ENCODE measurements at places on chromosomes 7 and 10.

DNA sequence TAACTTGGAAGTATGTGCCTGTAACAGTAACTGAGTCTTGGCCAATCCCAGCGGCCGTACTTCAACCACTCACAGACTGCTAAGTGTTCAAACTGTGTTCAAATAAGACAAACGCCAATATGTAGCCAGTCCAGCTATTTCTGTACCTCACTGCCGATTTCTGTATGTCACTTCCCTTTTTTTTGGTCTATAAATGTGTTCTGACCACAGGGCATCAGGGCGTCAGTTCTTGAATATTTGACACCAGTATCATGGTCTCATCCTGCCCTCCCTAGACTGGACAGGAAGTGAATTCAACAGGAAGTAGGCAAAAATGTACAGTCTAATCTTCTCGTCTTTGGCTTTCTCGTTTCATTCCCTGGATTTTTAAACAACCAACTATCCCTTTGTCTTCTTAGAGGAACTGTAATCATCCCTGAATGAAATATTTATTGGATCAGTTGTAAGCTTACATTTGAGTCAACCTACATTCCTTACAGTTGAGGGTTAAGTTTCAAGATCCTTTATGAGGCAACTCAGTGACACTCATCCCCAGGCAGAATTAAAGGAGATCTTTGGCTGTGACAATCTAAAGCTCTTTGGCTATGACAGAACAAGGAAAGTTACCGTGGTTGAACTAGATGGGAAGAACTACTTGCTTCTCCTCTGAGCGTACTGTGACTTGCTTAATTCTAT is 232.7 kb downstream of the NSUN6 start:
- no peak for DNase-seq

- DNase-seq, result no peak
These were observed 114.9 kb upstream of the FAM3C start for GRCh38 chr7:121510858-121511482.

DNA sequence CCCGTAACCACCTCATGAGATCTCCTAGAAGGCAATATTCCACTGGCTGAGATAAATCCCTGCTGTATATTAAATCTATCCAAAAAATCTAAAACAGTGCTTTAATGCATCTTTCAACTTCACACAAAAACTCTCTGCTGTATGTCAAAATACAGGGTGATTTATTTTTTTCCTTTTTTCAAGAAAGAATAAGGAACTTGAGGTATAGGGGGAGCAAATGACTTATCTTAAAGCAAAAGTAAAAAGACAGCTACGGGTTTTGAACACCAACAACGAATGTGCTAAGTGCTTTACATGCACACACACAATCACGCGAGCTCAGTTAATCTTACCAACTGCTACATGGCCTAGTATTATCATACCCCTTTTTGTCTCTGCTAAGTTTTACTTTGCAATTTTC is 168.9 kb upstream of the PHF14 start:
- DNase-seq, result no peak

DNA sequence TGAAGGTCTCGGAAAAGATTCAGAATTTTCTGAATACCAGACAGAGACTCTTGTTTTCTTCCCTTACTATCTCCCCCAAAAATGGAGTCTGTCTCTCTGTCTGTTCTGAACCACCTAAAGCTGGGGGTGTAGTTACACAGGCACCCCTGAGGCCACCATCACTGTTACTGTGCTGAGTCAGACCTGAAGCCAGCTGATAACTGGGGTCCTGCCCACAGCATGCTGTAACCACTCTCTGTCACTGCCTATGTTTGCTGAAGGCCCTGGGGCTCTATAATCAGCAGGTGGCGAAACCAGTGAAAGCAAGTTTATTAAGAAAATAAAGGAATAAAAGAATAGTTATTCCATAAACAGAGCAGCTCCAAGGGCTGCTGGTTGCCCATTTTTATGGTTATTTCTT is 575.2 kb upstream of the POT1 start:
- no peak for DNase-seq

DNA sequence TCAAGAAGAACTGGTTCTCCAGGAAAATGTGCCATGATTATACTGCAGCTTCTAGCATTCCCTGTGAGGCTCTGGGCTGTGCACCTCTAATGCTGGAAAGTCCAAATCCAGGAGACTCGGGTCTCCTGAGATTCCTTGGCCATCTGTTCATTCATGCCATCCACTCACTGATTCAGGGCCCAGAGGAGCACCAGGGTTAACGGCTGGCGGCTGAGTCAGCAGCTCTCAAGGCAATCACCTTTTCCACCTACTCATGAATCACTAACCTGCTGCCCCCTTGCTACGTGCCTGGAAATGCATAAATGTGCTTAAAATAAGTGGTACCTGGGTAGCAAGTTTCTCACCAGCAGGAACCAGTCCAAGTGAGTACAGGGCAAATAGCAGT is 132.7 kb downstream of the KCNMA1 start:
- no peak for DNase-seq

- no peak for DNase-seq
These were observed 128.6 kb downstream of the ICA1 start for GRCh38 chr7:8133188-8133848.

DNA sequence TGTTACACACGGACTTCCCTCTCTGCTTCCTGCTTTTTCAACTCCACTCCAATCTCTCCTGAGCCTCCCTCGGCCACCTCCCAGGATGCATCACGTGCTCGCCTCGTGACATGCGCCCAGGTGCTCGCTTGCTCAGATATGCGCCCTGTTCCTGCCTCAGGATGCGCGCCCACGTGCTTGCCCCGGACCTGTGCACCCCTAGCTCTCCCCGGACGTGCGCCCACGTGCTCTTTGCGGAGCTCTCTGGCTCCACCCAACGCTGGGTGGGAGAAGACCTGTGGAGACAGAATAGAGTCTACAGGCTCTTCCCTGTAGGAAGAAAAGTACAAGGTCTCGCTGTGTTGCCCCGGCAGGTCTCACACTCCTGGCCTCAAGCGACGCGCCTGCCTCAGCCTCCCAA is 23.1 kb downstream of the PARD3 start:
- DNase-seq, result no peak

GRCh38 chr7:106344861-106345260 is 60.1 kb upstream of the NAMPT start:
- no peak for DNase-seq

DNA sequence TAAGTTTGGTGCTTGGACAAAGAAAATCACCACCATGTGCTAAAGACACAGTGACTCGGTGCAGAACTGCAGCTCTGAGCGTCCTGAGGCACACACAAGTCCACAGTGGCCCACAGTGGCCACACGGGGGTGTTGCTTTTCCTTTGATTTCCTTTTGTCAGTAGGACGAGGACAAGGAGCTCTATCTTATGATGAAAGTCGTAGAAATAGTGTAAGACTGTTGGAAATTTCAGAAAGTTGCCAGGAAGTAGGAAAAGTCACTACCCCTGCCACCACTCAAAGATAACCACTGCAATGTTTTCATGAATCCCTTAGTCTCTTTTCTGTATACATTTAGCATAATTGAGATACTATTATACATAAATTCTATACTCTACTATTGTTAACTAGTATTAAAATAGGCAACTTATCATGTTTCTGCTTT is 146.0 kb downstream of the TNS3 start:
- no peak for DNase-seq
